Immature natural killer cell (primary cell): ENCODE measurements at places on chromosomes 5 and 9.

DNA sequence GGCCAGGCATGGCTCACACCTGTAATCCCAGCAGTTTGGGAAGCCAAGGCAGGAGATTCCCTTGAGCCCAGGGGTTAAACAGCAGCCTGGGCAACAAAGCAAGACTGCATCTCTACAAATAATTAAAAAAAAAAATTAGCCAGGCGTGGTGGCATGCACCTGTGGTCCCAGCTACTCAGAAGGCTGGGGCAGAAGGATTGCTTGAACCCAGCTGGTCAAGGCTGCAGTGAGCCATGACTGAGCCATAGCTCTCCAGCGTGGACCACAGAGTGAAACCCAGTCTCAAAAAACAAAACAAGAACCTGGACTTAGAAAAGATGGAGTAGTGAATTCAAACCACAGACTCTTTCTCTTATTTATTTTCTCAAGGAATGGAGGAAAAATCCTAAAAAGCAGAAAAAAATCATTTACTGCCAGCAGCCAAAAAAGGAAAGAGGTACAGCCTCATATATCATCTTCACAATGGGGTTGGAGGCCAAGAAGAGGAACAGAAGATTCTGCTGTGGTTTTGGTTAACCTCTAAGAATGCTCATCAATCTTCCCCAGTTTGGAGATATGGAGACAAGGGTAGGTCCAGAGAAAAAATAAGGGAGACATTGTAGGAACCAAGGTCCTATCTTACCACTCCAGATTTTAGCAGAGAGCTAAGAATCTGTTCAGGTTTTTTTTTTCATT, 40.0 kb upstream of the MYO10 start:
- no peak for DNase-seq

GRCh38 chr5:138884094-138884493, 9.0 kb upstream of the LRRTM2 start:
- no peak for DNase-seq

DNA sequence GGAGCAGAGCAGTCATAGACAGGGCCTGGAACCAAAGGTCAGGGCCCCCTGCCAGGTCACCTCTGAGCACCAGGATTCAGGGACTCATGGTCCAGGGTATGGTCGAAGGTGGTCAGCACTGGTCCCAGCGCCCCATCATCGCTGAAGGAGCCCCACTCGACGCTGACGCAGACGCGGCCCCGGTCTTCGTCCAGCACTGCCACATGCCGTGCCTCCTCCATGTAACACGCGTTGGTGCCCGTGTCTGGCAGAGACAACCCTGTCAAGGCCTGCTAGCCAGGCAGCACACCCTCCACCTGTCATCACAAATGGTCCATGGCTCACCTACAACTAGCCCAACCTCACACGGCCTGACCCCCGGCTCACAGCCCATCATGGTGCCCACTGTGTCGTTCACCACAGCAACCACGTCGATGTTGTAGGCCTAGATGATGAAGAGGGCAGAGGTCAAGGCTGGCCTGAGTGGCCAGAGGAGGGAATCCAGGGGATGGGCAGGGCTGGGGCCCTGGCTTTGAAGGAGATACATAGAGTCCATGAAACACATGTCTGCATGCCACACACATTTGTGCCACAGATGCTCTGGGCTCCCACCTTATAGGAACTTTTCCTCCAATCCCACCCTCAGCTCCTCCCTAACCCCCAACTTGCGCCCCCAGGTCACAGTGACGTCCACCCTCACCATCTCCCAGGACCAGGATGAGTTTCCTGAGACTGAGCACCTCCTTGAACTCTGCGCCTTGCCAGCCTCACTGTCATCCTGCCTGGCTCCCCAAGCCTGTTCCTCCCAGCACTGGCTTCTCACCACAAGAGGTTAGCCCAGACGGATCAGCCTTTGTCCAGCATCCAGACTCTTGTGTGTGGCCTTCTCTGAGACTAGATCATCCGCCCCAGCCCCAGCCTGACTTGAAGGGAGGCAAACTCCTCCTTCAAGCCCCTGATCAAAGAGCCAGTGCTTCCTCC, 9.5 kb downstream of the HK3 start:
- no peak for DNase-seq

- no peak for DNase-seq
Observed at GRCh38 chr5:112293587-112293986, 125.5 kb downstream of the EPB41L4A start.

DNA sequence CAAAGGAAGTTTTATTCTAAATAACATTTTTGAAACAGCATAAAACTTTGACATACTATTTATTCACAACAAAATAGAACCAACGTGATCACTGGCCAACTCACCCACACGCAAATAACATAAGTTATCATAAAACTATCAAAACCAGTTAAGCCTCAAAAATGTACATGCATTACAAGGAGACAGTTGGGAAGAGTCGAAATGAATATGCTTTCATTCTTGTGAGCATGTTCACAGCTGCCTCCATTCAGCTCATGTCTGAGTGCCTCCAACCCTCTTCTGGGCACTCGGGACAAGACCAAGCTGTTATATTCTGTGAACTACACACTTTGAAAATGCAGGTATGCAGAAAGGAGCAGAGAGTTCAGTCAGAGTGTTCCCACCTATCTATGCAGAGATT, 284.9 kb downstream of the BNC2 start:
- DNase-seq: no peak

GRCh38 chr9:128558431-128559310, 6.3 kb downstream of the SPTAN1 start:
- peak; percentile 42 for DNase-seq

DNA sequence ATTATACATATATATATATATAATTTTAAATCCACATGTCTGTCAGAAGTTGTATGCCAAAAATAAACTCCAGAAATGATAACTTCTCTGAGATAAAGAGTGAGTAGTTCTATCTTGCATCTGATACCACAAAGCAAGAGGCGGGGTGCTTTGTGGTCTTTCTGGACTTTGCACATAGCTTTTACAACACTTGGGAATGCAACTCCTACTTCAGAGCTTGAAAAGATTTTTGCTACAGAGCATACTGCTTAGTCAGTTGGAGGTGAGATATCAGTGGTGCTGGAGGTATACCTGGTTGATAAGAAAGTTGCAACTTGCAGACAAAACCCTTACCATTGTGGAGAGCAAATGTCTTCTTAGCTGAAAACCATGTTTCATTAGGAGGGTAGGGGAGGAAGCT, 1384.5 kb upstream of the NUDT12 start:
- no peak for DNase-seq

- no peak for DNase-seq
Observed at GRCh38 chr9:87651431-87651830, 74.5 kb upstream of the CTSL start.

DNA sequence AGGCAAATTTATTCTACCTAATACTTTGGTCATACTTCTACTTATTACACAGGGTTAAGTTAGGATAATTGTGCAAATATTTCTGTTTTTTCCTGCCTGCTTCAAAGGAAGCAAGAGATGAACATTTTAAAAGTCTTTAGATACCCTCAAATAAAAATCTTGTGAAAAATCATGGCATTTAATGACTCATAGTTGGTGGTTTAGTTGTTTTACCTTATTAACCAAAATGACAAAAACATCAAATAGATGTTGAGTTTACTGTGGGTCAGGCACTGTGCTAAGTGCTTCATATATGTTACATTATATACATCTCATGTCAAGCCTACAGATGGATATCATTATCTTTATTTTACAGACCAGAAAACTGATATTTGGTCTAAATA, 54.4 kb downstream of the ZNF474 start:
- DNase-seq: no peak
